ENCODE measurements at places on chromosomes 13 and 19.
A peak's percentile ranks its signal among the peaks of the same experiment; 100 is the strongest.

GRCh38 chr19:12840091-12841079 is 2.1 kb downstream of the MAST1 start:
- DNase-seq = peak; percentile 28

- DNase-seq = no peak
Measured at GRCh38 chr13:41407380-41407779, 50.0 kb upstream of the RGCC start.

DNA sequence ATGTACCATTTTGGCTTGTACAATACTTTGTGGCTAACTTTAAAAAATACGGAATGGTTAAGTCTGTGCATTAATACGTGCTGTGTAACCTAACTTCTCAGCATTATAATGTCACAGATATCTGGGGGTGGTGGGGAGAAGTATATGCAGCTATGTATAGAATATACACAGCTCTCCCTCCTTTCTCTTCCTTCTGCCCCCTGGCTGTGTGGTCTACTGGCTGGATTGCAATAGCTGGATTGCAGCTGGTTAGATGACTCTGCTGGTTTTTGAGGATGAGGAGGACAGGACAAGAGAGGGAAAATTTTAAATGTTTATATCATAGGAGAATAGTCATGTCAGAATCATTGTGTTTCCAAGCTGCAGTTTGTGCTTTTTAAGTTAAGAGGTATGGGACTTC is 9.7 kb downstream of the RNASEH2B start:
- DNase-seq = no peak

GRCh38 chr13:102847272-102848234 is 1.7 kb downstream of the ERCC5 start:
- DNase-seq = no peak

DNA sequence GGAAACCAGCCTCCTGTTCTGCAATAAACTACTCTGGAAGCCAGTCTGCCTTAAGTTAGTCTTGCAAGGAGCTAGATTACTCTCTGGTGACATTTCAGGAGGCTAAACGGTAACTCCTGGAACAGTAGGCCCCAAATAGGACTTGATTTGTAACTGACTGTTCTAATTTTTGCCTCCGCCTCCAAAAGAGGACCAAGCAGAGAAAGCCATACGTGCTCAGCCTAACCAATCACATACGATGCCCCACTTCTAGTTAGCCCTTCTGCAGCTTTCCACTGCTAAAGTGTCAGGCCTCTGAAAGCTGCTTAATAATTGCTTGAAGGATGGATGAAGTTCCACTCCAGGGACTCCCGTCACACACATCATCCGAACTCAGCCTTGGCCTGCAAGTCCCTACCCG is 744 bp downstream of the ZNF805 start:
- no peak for DNase-seq

- no peak for DNase-seq
Measured at GRCh38 chr13:27631665-27632064, 10.0 kb downstream of the POLR1D start.
